ENCODE measurements at places on chromosomes 7 and 10.

DNA sequence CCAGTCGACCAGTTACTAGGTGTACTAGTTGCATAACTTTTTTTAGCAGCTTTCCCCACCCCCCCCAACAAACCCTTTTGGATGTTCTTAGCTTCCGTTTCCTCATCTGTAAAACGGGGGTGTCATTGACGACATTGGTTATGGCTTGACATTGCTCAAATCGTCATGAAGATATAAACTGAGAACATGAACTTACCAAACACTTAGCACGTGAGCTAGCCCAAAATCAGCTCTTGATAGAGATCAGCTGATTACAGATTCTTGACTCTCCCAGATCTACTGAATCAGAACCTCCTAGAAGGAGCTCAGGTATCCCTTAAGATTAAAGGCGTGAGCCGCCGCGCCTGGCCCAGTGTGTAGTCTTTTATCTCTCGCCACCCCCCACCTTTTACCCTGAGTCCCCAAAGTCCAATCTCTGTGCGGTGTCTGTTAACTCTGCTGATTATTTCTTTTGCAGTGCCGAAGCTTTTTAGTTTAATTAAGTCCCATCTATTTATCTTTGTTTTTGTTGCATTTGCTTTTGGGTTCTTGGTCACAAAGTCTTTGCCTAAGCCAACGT lies 1.0 kb upstream of the GNA12 start:
- DNase-seq = peak; percentile 42

- no peak for DNase-seq
Observed at GRCh38 chr7:80150611-80151273, 16.1 kb downstream of the GNAI1 start.

GRCh38 chr10:35657621-35658020 lies 15.5 kb upstream of the FZD8 start:
- no peak for DNase-seq

GRCh38 chr7:151754142-151754590 lies 122.7 kb downstream of the PRKAG2 start:
- DNase-seq = peak; percentile 85

DNA sequence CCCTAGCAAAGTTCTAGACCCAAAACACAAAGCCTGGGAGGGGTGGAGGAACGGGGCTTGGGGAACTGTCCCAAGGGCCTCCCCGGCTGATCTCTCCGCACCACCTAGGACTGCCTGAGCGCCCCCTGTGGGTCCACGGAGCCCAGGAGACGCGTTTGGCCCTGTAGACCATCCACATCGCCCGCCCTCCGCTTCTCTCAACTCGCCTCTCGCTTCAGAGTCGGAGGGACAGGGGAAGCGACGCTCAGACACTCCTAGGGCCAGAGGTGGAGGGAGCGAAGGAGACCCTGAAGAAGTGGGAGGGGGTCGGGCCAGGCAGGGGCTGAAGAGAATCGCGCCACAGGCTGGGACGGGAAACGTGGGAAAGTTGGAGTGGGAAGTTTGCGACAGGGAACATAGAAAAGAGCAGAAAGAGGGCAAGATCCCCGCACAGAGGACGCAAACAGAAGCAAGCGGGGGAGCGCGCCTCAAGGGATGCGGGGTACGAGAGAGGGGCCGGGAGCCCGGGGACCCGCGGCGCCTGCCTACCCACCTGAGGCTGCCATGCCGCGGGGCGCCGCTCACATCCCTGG lies 378 bp downstream of the PIK3AP1 start:
- peak; percentile 95 for DNase-seq

DNA sequence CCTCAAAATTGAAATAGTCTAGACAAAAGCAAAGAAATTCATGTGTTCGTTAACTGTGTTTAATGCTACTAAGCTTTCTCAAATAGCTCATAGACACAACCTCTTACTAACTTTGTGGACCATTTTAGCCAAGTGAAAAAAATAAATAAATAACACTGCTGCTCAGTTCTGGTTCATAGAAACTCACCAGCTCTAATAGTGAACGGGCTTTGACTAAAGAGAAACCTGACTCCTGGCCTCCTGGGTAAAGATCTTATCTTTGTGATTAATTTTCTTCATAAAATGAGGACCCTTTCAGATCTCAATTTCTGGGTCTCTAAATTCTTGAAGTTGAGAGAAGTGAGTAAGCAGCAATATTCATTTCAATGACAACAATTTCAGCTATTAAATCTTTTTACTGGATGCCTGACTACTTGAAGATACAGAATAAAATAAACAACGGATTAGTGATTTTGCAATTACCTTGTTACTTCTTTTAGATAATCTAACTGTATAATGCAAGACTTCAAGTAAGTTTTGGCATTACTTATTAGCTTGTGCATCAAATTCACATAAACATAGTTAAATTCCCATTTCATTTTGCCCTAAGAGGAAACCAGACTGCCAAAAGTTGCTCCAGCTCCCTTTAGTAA lies 3.1 kb downstream of the CADPS2 start:
- no peak for DNase-seq

GRCh38 chr10:125015356-125015944 lies 73.5 kb downstream of the ZRANB1 start:
- DNase-seq = no peak

DNA sequence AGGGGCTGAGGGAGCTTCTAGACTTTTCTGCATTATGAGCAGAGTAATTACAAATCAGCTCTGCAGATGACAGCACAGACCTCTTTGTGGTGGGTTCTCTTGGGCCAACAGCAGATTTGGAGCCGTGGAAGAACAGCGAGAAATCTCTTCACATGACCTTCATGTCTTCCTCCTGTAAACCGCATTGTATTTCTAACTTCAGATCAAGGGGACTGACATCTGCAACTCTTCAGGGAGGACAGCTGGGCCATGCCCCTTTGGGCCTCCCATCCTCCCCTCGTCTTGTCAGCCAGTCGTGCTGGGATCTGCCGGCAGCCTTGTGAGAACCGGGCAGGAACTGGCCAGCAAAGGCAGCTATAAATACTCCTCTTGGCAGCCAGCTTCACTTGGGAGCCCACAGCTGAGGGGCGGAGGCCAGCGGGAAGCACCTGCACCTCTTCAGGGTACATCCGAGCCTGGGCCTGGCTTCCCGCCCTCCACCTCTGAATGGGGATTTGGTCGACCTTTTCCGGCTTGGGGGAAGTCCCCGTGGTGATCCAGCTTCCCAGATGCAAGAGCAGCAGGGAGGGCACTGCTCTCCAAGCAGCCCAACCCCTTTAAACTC lies 54.7 kb downstream of the STEAP1B start:
- DNase-seq = no peak

GRCh38 chr10:50993771-50994251 lies 80.5 kb upstream of the PRKG1 start:
- no peak for DNase-seq

GRCh38 chr7:1121476-1121875 lies 33.6 kb downstream of the GPER1 start:
- DNase-seq = no peak

DNA sequence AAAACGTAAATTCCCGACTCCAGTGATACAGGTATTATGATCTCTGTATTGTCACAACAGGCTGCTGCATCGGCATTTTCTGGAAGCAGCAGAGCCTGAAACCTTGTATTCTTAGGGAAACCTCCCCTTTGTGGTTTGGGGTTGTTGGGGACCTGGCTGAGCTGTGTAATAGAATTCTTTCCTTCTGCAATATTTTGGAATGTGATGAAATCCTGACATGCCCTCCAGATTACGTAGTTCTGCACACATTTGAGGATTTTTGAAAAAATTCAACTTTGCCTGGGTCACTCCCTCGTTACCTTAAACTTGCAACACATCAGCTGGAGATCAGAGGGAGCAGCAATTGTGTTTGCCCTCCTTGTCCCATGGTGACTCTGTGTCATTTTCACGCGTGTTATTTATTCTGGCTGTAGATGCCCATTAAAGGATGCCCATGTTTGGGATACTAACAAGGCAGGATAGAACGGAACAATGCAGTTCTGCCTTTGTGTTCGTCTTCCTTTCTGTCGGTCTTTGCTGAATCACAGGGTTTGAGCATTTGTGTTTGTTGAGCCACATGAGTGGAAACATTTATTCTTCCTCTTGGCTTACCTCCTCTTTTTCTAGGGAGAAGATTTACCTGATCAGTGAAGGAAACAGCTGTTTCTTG lies 181.7 kb downstream of the TCF7L2 start:
- DNase-seq = no peak

- DNase-seq = no peak
Observed at GRCh38 chr10:32237644-32238345, 109.2 kb downstream of the EPC1 start.

DNA sequence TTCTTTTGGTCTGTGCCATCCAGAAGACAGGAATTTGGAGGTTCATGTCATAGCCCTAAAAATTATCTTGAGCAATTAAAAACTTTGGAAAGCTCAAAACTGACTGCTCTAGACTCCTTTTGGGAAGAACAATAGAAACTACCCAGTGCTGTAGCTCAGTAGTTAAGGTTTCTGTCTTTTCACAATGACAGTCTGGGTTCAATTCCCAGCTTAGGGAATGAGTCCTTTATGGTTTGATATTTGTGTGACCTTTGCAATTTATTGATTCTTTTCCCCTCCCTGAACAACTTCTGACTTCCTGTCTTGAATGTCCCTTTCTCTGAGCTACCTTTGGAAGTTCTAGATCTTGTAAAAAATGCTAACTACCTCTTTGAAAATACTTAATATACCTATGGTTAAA lies 603.3 kb upstream of the IGFBP3 start:
- no peak for DNase-seq

DNA sequence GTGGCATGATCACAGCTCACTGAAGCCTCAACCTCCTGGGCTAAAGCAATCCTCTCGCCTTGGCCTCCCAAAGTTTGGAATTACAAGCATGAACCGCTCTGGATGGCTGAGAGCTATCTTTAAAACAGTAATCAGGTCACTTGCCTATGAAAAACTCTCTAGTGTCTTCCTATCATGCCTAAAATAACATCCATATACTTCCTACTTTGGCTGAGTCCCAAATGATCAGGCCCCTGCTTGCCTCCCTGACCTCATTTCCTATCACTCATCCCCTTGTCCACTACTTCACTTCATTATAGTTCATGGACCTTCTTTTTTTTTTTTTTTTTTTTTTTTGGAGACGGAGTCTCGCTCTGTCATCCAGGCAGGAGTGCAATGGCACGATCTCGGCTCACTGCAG lies 28.0 kb downstream of the SEPTIN7 start:
- no peak for DNase-seq

DNA sequence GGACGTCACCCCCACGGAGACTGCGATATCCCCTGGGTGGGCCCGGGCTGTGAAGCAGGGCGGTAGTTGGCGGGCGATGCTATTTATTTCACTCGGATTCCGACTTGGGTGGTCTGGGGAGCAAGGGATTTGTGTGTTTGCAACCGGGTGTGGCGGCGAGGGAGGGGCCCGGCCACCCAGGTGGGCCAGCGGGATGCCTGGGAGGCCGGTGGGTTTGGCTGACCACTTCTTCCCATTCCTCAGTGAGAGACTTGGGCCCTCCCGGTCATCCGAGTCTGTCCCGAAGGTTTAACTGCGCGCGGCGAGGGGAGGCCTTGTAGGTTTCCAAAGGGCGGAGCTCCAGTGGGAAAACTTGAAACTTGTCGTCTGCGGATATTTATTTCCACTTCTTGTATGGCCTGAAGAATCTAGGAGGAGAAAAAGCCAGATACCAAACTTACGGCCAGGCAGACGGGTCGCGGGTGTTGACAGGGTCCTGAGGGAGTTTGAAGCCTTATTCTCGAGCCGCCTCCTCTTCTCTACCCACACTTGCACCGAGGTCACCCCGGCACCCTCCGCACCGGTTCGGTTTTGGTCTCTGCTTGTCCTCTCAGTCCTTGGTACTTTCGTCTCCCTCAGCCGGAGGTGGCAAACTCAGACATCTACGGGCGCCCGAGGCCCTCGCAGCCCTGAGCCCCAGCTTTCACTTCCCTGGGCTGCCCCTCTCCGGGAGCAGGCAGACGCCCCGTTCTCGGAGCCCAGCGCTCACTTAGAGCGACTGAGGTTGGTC lies 17.9 kb downstream of the ZNF316 start:
- no peak for DNase-seq

- DNase-seq = no peak
Observed at GRCh38 chr10:24551161-24551560, 172.5 kb downstream of the ARHGAP21 start.

GRCh38 chr7:129188372-129188891 lies at the start of gene SMO:
SMO (plus strand) TSS chr7:129188633; CDS start chr7:129189152, 519 bp downstream.
- DNase-seq = no peak

DNA sequence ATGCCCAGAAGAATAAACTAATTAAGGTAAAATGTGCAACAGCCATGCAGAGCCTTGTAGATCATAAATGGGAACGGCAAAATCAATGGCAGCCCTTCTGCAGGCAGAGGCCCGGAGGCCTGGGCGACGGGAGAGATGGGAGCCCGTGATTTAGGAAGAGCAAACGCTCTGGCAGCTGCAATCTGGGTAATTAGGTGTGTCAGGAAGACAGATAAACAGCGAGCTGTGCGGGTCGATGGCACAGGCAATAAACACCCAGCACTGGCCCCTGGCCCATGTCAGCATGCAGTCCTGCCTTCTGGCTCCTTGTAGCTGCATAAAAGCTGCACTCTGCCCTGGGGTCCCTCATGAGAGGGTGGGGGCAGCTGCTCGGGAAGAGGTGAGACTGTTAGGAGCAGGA lies 78.0 kb downstream of the GOLGA7B start:
- DNase-seq = no peak

DNA sequence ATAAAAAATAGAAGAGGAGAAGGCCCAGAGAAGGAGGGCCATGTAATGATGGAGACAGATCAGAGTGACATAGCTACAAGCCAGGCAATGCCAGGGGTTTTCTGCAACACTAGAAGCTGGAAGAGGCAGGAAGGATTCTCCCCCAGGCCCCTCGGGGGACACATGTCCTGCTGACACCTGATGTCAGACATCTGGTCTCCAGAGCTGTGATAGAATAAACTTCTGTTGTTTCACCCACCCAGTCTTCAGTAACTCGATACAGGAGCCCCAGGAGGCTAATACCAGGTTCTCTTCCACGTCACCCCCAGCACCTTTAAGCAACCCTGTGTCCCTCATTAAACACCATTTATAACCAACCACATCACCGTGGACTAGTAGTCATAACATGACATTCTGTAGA lies 94.9 kb downstream of the TMEM130 start:
- DNase-seq = no peak

DNA sequence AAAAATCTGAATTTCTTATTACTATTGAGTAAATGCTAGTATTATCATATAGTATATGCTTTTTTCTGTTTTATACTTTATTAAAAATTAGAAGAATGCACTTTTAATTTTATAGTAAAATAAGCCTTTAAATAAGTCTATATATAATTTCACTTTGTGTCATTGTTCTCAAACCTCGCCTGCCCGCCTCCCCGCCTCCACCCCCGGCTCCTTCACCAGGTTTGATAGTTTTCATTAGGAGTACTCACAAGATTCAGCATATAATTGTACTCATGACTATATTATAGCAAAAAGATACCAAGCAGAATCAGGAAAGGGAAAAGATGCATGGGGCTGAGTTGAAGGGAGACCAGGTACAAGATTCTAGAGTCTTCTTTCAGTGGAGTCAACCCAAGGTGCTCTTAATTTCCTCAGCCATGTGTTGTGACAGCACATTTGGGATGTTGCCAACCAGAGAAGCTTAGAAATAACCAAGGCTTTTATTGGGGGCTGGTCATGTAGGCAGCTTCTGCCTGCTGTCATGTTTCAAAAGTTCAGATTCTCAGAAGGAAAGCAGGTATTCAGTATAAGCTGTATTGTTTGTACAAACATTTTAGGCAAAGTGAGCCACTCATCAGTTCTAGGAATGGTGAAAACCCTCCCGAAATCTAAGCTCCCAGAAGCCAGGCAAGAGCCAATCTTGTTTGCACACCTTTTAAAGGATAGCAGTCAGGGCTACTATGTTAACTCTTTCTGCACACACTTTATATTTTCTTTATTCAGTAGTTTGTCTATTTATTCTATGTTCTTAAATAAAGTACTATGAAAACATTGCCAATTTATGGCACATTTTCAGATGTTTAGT lies 12.3 kb downstream of the NHLRC2 start:
- peak; percentile 38 for DNase-seq

GRCh38 chr10:1086787-1087186 lies 30.6 kb downstream of the WDR37 start:
- DNase-seq = no peak

Data from NB4 (cell line).